ENCODE measurements at places on chromosomes 6 and 20.

- DNase-seq: no peak
These were observed 173.2 kb upstream of the EYA4 start for GRCh38 chr6:133067960-133068359.

DNA sequence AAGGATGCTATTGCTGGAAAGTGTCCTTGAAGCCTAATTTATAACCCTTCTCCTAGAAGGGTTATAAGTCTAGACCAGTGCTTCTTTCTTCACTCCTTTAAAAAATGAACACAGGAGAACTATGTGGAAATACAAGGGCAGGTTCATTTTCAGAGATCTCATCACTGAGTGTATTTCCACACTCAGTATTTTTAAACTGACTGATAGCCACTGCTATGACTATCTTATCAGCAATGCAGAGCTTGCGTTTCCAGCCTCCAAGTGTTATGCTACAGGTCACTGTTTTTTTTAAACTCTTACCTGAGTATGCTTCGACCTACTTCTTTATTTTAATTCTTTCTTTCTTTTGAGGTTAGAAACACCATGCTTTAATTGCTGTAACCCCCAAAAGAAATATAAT is 319.1 kb downstream of the ARHGAP18 start:
- no peak for DNase-seq

- DNase-seq: no peak
These were observed 21.5 kb downstream of the GSTA3 start for GRCh38 chr6:52887910-52888524.

- no peak for DNase-seq
These were observed 255.4 kb downstream of the ATXN1 start for GRCh38 chr6:16505711-16506357.

- no peak for DNase-seq
These were observed 880 bp downstream of the ADNP start for GRCh38 chr20:50930139-50930975.

Data from CD4-positive, alpha-beta T cell treated with Interleukin-4 for 4 hours (primary cell).